ENCODE measurements at places on chromosomes 1 and 21. TPM values are rescaled to one million over a fixed set of nuclear protein-coding genes. Genes with fewer than 3 reads are reported as not detected.

DNA sequence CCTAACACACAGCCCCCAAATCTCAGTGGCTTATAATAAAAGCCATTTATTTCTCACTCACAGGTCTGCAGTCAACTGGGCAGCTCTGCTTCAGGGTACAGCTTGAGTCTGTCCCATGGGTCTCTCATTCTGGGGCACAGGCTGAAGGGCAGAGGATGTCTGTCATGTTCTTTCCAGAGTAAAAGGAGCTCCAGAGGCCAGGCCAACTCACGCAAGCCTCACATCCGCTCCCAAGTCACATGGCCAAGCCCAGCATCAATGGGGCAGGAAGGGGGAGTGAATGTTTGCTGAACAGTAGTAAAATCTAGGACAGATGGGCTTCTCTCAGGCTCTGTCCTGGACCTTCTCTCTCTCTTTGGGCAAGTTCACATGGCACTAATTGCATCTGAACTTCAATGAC, 7.1 kb upstream of the SSBP3 start:
- no peak for DNase-seq

- no peak for DNase-seq
Observed at GRCh38 chr21:31909153-31910073, 36.6 kb downstream of the HUNK start.

DNA sequence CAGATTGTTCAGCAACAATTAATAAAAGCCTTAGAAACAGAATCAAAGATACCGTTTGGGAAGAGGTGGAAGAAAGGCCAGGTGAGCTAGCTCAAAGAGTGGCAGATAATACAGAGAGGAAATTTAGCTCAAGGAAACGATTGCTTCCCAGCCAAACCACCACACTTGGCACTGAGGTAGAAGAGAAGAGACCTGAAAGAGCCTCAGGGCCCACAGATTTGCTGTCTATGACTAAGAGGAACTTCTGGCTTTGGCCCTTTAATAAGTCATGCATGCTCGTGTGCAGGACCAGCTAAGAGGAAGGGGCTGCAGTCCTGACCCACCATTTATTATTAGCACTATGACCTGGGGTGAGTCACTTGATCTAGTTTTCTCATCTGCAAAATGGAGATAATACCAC, 72.8 kb upstream of the BCL10 start:
- DNase-seq = no peak

GRCh38 chr1:82177192-82177591, 376.5 kb downstream of the ADGRL2 start:
- DNase-seq = no peak

DNA sequence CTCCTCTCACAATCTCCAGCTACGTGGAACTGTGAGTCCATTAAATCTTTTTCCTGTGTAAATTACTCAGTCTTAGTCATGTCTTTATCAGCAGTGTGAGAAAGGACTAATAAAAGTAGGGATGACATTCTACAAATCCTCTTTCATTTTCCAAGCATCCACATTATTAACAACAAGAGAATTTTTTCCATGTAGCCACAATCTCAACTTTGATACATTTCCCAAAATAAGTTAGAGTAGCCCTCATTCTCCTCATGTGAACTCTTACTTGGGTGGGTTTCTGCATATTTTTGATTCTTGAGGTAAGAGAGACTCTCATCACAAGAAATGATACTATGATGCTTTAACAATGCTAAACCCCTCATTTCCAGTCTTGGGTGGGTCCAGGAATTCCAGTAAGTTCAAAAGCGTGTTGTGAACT, 52.8 kb downstream of the TNFSF18 start:
- no peak for DNase-seq

GRCh38 chr1:8629241-8630091, 188.0 kb downstream of the RERE start:
- DNase-seq = no peak

DNA sequence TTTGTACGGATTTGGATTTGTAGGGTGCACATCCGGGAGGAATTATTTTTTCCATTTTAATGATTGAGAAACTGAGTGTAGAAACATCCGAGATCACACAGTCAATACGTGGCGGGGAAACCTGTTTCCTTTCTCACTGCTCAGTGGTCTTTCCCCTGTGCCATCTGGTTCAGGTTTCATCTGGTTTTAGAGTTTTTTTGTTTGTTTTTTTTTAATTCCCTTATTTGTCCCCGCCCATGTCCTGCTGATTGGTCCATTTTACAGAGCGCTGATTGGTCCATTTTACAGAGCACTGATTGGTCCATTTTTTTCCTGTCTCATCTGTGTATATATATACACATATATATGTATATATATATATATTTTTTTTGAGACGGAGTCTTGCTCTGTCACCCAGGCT, 6.0 kb downstream of the TRPM2 start:
- no peak for DNase-seq

DNA sequence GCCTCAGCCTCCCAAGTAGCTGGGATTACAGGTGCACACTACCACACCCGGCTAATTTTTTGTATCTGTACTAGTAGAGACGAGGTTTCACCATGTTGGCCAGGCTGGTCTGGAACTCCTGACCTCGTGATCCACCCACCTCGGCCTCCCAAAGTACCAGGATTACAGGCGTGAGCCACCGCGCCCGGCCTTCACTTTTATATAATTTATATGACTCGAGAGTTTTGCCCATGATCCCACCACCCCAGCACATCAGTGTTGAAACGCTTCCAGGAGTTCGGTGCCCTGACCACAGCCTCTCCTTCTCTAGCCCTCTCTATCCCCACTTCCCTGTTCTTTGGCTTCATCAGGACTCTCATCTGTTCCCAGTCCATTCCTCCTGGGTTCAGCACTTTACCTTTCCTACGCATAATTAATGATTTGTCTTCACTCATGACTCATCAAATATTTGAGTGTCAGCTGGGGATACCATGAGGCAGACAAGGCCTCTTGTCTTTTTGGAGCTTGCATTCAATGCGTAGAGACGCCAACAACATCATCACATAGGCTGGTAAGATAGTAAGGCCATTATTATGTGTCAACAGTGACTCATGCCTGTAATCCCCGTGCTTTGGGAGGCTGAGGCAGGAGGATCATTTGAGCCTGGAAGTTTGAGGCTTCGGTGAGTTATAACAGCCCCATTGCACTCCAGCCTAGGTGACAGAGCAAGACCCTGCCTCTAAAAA, 1.4 kb downstream of the PMF1 start:
- no peak for DNase-seq

The CFHR3 gene
- 0.69 TPM for polyA plus RNA-seq

The CLEC20A gene
- polyA plus RNA-seq = 0.42 TPM

Measured in left renal cortex interstitium (tissue), 4 donors.